ENCODE measurements at places on chromosomes 1 and 21.

GRCh38 chr1:113201560-113201959 lies 128.6 kb downstream of the LRIG2 start:
- no peak for DNase-seq

DNA sequence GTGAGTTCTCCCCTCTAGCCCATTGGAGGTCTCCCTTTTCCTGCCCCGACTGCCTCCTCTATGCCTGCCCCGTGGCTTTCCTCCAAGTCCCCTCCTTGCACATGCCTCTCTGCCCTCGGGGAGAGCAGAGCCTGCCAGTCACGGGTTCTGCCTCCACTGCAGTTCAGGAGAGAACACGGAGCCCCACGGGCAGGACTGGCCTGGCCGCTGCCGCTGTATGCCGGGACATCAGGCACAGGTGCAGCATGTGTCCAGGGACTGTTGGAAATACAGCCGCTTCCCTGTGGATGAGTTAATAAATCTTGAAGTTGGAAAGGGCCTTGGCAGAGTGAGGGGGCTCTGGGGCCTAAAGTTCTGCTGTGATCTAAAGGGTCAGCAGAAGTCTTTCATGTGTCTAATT lies 676.6 kb downstream of the MATN1 start:
- no peak for DNase-seq

DNA sequence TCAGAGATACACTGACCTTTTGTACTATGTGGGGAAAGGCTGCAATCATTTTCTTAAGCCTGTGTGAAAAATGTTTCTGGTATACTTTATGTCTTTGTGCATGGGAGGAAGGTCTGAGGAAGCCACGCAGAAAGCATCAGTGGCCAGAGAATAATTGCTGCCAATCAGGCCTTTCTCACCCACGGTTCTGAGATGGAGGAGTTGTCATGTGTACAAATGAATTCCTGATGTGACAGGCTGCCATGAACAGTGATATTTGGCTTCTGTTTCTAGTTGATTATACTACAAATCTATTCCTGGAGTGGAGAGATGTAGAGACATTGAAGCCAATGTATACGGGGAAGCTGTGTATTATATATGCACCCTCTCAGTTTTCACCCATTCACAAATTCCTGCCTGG lies 142.6 kb downstream of the GRIK1 start:
- DNase-seq: no peak

DNA sequence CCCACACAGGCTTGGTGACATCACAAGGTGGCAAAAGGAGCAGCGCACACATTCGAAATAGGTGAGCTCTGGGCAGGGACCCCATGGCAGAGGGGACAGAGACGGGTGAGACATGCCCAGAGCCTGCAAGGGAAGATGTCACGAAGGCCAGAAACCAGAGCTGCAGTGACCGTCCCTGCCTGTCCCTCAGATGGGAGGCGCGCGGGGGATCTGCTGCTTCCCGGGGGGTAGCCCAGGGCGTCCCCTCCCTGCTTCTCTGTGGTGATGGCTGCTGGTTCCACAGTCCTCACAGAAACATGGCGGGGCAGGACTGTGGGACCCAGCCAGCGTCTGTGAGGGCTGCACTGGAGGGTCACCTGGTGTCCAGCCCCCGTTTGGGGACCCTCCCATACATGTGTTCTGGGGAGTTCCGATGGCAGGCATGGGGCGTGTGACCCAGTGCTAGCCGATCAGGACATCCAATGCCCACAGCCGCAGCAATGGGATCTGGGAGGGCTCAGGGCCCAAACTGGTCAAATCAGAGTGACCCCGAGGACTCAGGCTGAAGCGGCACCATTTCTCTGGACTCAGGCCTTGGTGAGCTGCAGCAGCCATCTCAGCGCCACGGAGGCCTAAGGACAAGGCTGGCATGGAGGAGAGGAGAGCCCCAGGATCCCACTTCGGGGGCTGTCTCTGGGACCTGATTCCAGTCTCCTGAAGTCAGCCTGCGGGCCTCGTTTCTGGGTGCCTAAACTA lies 20.7 kb upstream of the SPSB1 start:
- DNase-seq: no peak

GRCh38 chr1:197837911-197838310 lies 62.6 kb upstream of the DENND1B start:
- DNase-seq: no peak

DNA sequence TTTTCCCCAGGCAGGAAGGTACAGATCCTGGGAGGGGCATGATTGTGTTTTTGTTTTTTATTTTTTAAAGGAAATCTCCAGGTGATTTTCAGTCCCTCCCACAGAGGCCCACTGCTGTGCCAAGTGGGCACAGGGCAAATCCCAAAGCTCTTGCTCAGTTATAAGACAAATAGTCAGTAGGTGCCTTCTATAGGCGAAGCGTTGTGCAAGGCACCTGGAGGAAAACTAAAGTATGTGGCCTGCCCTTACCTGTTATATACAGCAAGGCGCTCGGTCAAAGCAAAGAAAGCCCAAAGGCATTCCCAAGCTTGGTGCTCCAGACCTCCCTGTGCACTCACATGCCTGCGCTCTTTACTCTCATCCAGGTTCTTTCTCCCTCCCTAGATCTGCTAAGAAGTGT lies 81.0 kb downstream of the KCNJ15 start:
- no peak for DNase-seq

- DNase-seq: no peak
These were observed 14.4 kb downstream of the FAAH start for GRCh38 chr1:46408356-46409062.

GRCh38 chr1:50422946-50423669 lies at the start of gene DMRTA2:
Gene DMRTA2 (minus strand): TSS chr1:50423443. CDS start chr1:50421536, 1,907 bp downstream.
- no peak for DNase-seq

Measured in effector memory CD8-positive, alpha-beta T cell (primary cell).